ENCODE measurements at places on chromosomes 7 and 10. TPM values are rescaled to one million over a fixed set of nuclear protein-coding genes. Genes with fewer than 3 reads are reported as not detected.

The GIMAP1 gene
- total RNA-seq, result 24.5 TPM

The TMEM229A gene
- total RNA-seq, result not detected

The ASZ1 gene
- not detected for total RNA-seq

The EN2 gene
- under 0.01 TPM for total RNA-seq

The TRRAP gene
- 11.9 TPM for total RNA-seq

The DYDC2 gene
- 0.39 TPM for total RNA-seq

The IPMK gene
- total RNA-seq, result 5.6 TPM

The NOM1 gene
- total RNA-seq, result 18.1 TPM

The AKR1C1 gene
- 30.8 TPM for total RNA-seq

The FRMPD2 gene
- 0.13 TPM for total RNA-seq

The MMD2 gene
- not detected for total RNA-seq

The FOXI2 gene
- total RNA-seq, result not detected

The HOXA3 gene
- total RNA-seq, result 3.0 TPM

The NRP1 gene
- 65.0 TPM for total RNA-seq

The TES gene
- 90.5 TPM for total RNA-seq

The GOLGA7B gene
- total RNA-seq, result 0.13 TPM

The ZEB1 gene
- total RNA-seq, result 58.5 TPM

The SCIN gene
- total RNA-seq, result 0.13 TPM

The CDHR1 gene
- total RNA-seq, result 0.25 TPM

The SYNPO2L gene
- total RNA-seq, result not detected

The PLPP4 gene
- not detected for total RNA-seq

The SLC25A13 gene
- total RNA-seq, result 21.6 TPM
